ENCODE measurements at places on chromosomes 1 and 21. TPM values are rescaled to one million over a fixed set of nuclear protein-coding genes. Genes with fewer than 3 reads are reported as not detected.

LMX1A gene
- not detected for total RNA-seq

SMIM11 gene
- 6.8 TPM for total RNA-seq

DNA sequence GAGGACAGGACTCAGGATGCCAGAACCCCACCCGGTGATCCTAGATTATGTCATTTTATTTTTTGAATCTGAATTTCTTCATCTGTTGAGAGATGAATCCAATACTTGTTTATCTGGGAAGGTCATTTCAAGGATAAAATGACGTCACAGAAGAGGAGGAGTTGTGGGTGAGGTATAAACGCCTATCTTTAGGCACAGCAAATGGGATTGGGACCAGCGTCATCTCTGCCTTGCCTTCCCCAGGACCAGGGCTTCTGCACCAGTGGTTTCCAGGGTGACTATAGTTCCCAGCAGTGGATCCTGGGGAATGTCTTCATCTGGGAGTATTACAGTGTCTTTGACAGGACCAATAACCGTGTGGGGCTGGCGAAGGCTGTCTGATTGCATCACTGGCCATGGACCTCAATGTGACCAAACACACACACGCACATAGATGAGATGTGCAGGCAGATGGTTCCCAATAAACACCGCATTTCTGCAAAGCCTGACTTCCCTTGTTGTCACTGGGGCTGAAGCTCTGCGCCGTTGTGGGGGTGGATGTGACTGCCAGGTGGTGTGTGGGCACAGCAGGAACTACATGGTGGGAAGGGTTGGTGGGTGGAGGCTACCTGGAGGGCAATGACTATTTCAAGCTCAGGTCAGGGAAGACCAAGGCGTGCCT, 28.1 kb downstream of the KCNA10 start:
- no peak for DNase-seq

DNA sequence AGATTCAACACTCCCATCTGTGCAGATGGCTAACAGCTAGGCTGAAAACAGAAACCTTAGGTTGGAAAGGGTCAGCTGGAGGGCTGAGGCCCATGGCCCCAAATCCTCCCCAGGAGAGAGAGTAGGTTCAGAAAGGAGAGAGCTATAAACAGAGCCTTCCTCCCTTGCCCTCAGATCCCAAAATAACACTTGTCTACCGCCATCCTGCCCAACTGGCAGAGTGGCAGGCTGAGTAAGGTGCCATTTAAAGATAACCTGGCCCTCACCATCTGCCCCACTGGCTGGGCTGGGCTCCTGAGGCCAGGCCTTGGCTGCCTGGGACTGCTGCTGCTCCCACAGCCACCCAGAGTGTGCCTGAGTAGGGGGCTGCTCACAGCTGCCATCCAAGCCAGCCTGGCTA, 4.3 kb upstream of the SHISA4 start:
- DNase-seq = no peak

DNA sequence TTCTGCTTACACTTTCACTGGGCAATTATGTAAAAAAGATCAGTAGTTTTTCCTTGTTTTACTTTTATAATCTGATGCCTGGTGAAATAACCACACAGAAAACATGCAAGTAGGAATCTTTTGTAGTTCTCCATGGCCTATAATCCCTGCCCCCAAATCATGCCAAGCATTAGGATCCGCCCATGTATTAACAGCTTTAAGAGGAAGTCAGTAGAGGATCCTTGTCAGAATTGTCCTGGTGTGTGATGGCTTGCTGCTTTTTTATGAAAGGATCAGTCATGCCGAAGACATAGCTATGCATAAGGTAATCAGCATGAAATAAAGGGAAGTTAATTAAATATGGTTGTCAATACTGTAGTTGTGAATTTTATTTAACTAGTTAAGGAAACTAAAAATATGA, 20.0 kb downstream of the ADGRL2 start:
- no peak for DNase-seq

GRCh38 chr1:30750731-30751291, 6.8 kb downstream of the LAPTM5 start:
- DNase-seq = no peak

Data from MCF 10A (cell line).